ENCODE measurements at places on chromosomes 3 and 15. TPM values are rescaled to one million over a fixed set of nuclear protein-coding genes. Genes with fewer than 3 reads are reported as not detected.

- H3K36me3 ChIP-seq: peaks cover 91% of the 10 kb centered on the region
- no peak overlapping the region for H3K4me3 ChIP-seq
- no peak for DNase-seq
- no peak overlapping the region for H3K27ac ChIP-seq
Measured at GRCh38 chr3:48407542-48408099, 22.3 kb downstream of the PLXNB1 start.

DNA sequence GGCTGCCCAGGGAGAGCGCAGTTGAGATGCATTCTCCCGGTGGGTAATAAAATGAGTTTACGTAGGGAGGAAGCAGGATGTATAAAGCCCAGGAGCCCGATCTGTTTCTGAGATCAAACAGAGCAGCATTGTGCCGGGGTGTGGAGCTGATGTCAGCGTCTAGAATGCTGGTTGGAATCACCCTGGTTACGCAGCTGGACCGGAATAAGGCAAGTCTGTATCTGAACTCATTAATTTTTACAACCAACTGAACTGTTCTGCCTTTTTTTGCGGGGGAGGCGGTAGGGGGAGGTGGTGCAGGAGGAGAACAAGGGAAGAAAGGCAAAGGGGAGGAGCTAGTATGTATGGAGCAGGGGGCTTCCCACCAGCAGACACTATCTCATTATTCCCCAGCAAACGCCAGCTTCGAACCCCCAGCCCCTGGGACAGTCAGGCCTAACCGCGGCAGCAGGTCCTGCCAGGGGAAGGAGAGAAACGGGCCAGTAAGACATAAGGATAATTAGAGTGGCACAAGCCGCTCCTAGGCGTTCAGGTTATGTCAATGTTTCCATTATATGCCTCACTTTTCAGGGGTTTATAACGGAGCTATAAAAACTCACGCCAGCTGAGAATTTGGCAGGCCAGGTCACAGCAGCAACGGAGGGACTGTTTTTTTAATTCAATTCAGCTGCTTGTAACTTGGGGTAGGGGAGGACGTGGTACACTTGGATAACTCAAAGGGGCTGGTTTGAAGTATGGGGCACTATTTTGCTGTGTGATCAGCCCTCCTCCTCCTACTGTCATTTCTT lies 175.3 kb upstream of the HES1 start:
- no peak overlapping the region for H3K4me3 ChIP-seq
- no peak for DNase-seq
- H3K36me3 ChIP-seq: no peaks in the 10 kb centered on the region
- peaks cover 15% of the 10 kb centered on the region for H3K4me1 ChIP-seq
- no peak overlapping the region for H3K27ac ChIP-seq

DNA sequence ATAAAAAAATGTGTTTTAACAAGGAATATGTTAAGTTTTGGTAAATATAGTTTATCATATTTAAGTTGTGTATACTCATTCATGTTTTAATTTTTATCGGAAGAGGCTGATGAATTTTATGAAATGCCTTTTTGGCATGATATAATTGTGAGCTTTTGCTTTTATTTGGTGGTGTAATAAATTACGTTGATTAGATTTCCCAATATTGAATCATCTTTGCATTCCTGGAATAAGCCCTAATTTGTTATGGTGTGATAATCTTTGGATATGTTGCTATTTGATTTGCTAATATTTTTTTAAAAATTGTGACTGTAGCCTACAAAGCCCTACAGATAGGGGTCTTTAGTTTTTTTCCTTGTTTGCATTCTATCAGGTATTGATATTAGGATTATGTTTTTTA lies 107.4 kb downstream of the IGF1R start:
- DNase-seq: no peak
- H3K27me3 ChIP-seq: no peaks in the 10 kb centered on the region
- peaks cover 40% of the 10 kb centered on the region for H3K4me1 ChIP-seq
- no peak overlapping the region for H3K4me3 ChIP-seq
- H3K36me3 ChIP-seq: no peaks in the 10 kb centered on the region

GRCh38 chr3:121677141-121677540 lies 16.4 kb upstream of the HCLS1 start:
- H3K27ac ChIP-seq: no peak overlapping the region
- H3K36me3 ChIP-seq: peaks cover 71% of the 10 kb centered on the region
- DNase-seq: no peak
- no peaks in the 10 kb centered on the region for H3K4me1 ChIP-seq
- H3K27me3 ChIP-seq: no peaks in the 10 kb centered on the region
- H3K4me3 ChIP-seq: no peak overlapping the region

The ANKRD63 gene
- not detected for total RNA-seq

Data from suprapubic skin (tissue), 4 donors.